Kasumi-1 (cell line): ENCODE measurements at places on chromosomes 16 and 17.
A peak's percentile ranks its signal among the peaks of the same experiment; 100 is the strongest.

GRCh38 chr16:27761816-27762215 is 211.9 kb downstream of the KATNIP start:
- no peak for DNase-seq

GRCh38 chr16:89538286-89538685 is 22.2 kb upstream of the RPL13 start:
- no peak for DNase-seq

GRCh38 chr17:82804442-82805191 is 35.2 kb downstream of the ZNF750 start:
- no peak for DNase-seq

- DNase-seq, result peak; percentile 38
Measured at GRCh38 chr17:75371339-75371738, 34.1 kb downstream of the GRB2 start.
